ENCODE measurements at places on chromosomes 1 and 21.

- DNase-seq: no peak
These were observed 460.1 kb upstream of the RUNX1 start for GRCh38 chr21:35509001-35509704.

DNA sequence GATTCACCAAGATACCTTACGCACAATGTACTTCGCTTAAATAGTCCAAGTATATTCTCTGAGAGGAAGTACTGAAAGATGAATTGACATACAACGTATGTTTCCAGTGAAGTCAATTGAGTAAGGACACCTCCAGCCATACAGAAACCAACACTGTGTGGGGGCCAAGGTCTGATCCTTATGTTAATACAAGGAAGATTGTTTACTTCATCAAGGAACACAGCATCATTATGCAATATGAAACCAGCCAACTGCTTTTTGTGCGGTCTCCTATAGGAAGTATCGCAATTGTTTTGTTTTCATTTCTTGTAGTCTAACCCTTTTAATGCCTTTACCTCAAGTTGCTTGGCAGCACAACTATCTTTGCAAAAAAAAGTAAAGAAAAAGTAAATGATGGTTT is 28.2 kb upstream of the TEKT2 start:
- DNase-seq: no peak

- DNase-seq: no peak
These were observed 38.7 kb upstream of the BECN2 start for GRCh38 chr1:241918879-241919278.

DNA sequence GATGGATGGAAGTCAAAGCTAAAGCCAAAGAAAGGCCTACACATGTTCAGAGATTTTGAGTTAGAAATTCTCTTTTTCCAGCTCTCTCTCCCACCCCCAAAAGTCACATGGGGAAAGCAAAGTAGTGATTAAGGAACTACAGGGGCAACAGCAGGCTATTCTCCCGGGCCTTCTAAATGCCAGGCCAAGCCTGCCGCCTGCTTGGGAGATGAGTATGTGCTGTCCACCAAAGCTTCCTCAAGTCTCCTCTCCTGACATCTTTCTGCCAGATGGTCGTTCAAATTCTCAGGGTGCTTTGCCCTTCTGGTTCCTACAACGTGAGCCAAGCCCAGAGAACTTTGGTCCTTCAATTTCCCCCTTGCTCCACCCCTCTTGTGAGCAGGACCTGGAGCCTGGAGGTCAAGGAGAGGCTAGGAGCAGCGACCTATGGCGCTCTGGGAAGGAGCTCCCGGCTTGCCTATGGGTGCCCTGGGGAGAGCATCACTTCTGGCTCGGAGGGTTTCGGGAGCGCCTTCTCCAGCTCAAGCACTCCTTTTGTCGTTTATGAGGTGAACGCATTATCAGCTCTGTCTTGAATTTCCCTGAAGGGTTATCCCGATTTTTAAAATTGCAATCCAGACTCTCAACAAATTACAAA is 4.4 kb upstream of the PRRX1 start:
- DNase-seq: peak; percentile 28

- DNase-seq: peak; percentile 59
These were observed 21.7 kb upstream of the KIRREL1 start for GRCh38 chr1:157971769-157972168.

DNA sequence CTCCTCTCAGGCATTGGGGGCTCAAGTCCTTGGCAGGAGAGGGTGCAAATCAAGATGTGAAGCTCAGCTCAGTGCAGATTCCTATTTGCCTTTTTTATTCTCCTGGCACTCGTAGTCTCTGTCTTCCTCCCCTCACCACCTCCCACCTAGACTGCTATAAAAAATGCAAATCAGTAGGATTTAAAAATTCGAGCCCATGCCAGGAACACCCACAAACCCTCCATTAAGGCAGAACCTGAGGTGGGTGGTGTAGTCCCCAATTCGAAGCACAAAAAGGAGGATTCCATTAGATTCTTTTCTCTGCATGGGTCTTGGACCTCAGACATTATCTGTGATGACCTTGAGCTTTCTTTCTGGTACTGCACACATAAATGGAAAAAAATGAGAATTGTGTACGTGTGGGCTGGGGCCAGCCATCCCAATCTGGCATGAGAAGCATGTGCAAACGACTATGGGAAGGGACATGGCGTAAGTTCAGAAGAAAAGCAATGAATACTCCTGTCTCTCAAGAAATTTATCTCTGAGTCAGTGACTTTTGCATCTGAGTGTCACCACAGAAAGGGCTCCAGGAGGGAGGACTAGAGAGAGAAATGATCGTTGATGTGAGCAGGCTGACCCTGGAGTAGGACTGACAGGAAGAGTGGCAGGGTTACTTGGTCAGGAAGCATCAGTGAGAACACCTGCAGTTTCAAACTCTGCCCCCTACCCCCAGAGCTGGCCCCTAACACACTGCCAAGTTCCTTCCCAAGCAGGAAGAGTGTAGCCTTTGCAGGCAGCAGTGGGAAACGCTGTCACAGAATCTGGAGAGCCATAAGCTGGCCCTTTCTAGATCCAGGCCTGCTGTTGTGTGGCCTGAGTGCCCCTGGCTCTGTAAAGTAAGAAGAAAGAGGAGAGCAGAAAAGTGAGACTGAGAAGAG is 1.7 kb downstream of the INKA2 start:
- no peak for DNase-seq

- no peak for DNase-seq
These were observed 7.2 kb downstream of the KISS1 start for GRCh38 chr1:204188959-204189639.

DNA sequence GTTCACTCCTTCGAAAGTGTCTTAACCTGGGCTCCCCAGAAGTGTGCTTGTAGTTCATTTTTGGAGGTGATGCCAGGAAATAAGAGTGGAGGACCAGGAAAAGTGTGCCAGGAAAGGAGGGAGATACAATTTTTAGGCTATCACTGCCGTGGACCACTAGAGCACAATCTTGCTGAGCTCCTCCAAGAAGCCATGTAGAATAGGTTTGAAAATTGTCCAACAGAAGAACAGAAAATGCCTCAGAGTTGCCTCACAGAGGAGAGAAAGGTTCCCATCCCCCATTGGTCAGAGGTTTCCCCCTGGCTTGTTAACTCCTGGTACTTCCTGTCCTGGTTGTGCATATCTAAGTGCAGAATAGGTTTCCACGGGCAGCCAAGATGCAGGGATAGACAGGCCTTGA is 41.6 kb downstream of the CATSPERE start:
- peak; percentile 24 for DNase-seq

DNA sequence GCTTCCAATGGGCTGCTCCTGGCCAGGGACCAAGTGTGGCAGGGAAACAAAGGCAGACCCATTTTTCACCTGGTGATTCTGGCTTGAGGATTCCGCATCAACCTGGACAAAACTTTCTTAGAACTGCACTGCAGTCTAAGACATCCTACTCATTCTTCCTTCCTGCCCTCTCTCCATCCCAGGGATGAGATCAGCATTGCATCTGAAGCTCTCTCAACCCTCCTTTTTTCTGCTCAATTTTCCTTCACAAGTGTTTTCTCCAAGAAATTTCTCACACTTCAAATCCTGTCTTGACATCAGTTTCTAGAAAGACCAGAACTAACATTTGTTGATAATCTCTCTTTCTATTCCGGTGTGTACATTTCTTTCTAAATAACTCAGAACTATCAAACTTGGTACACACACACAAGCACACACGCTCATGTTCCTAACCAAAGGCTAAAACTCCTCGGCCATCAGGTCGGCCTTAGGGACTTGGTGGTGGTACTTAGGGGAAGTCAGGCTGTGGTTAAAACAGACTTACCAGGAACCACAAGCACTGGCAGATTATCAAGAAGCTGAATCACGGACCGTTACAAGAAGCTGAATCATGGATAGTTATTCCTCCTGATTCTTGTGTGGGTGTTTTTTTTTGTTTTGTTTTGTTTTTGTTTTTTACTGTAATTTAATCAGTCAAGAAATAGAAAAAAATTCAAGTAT is 21.0 kb upstream of the CXADR start:
- no peak for DNase-seq

DNA sequence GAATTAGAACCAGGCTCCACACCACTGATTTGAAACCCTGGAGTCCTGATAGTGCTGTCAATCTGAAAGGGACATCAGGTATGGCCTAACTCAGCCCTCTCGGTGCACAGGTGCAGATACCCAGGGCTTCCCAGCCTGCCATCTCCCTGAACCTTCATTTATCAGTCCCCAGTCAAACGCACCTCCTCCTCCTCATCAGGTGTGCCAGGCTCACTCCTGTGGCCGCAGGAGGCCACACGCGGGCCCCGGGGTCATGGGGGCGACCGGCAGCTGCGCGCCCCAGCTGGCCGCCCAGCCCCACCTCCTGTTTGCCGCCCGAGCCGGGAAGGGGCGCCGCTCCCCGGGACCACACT is 572 bp downstream of the FUCA1 start:
- peak; percentile 35 for DNase-seq

DNA sequence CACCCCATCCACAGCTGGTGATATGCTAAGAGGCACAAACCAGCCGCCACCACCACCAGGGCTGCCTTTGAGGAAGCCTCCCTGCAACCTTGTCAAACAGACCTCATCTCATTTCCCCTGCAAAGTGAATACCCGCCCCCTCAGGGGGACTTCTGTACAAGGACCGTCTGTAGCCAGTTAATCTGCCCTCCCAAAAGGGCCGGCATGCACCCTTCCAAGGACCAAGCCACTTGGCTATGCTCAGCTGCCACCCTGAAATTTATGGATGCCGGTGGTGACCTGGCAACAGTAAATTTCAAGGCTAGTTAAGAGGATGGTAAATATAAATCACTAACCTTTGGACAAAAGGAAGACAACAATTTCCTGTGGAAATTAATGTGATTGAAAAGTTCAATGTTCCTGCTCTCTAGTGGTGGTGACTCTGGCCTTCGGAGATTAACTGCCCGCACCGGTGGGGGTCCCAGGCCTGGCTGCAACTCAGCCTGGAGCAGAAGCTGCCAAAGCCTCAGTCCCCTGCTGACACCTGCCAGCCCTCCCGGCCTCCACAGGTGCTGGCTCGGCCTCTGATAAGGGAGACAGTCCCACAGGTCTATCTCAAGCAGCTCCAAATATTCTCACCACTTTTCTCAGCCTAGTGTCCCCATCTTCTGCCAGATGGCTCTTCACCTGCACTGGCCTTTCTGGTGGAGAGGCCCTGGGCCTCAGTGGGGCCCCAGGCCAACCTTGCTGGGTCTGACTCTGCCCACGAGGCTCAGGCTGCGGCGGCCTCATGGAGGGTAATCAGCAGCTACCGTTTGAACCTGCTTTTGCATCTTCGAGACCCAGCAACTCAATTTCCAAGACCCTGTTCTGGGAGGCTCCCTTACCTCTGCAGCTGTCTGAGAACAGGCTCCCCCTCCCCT is 12.2 kb downstream of the TMEM53 start:
- DNase-seq: no peak

DNA sequence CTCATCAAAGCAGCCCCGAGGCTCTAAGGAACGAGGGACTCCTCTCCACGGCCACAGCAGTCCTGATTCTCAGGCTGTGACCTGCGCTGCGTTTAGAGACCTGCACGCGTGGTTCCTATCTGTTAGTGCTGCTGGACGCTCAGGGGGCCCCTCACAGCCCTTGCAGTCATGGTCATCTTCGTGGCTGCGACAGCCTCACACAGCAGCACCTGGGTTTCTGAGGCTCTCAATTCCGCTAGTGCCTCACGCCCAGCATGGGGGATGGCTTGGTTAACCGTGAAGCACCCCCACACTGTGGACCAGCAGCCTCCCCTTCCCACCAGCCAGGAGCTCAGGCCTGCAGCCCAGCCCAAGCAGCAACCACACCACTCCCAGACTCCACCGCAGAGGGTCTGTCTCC is 7.8 kb downstream of the MORN1 start:
- DNase-seq: no peak

GRCh38 chr1:233012021-233012420 is 61.6 kb downstream of the NTPCR start:
- DNase-seq: no peak

- DNase-seq: no peak
These were observed 101.2 kb downstream of the FNBP1L start for GRCh38 chr1:93549131-93549530.

DNA sequence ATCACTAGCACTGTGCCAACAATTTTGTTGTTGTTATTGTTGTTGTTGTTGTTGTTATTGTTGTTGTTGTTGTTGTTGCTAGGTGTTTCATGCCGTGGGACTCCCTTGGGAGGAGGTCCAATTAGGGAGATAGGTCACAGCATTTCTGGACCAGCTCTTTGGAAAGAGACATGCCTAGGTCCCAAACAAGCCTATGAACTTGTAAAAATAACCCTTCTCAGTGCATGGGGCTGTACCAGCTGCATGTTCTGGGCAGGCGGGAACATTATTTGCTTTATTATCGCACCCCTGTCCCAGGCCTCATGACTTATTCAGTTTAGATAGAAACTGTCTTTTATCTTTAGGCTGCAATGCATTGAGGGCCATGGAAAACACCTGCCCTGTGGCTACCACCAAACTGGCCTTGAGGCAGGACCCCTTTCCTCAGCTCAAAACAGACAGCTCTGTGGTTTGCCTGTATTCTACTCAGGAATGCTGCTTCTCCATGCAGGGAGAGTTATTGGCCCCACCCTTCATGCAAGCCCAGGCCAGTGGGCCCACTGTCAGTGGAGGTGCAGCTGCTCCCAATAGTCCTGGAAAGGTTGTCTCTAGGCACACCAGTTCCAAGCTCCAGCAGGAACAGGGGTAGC is 386.5 kb upstream of the BRINP3 start:
- no peak for DNase-seq

DNA sequence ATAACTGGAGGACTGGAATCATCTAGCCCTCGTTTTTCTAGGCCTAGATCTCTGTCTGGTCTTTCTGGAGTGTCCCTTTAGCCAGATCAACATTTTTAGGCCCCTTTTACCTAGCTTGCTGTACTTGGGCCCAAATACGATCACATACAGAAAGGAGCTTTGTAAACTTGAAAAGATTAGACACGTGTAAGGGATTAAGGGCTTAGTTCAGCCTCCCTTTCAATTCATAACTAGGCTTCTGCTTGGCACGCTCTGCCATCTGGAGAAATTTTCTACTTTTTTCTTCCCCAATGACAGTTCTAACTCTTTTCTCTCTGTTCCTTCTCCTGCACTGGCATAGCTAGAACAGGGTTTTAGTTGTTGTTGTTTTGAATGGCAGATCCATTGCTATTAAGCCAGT is 153.3 kb upstream of the BEND5 start:
- no peak for DNase-seq

- no peak for DNase-seq
These were observed 437.6 kb downstream of the PTPRU start for GRCh38 chr1:29673669-29674626.

- DNase-seq: no peak
These were observed 7.1 kb upstream of the PEX10 start for GRCh38 chr1:2419416-2419815.

GRCh38 chr1:116019653-116020253 is 43.4 kb downstream of the SLC22A15 start:
- no peak for DNase-seq

- no peak for DNase-seq
These were observed 26.2 kb upstream of the PDC start for GRCh38 chr1:186487163-186487562.
